ENCODE measurements at places on chromosomes 16 and 17.

- DNase-seq = peak; percentile 91
Measured at GRCh38 chr17:40547079-40547784, 18.0 kb downstream of the CCR7 start.

GRCh38 chr17:72775919-72776318, 316.6 kb downstream of the SLC39A11 start:
- DNase-seq = no peak

GRCh38 chr16:25014500-25015147, 545 bp downstream of the ARHGAP17 start:
- no peak for DNase-seq

GRCh38 chr17:32927724-32928585, at the start of gene TMEM98:
TSS of gene TMEM98 (plus strand) at chr17:32928153. CDS start at chr17:32931529, 3,376 bp downstream.
- DNase-seq = no peak

GRCh38 chr17:40303708-40304551, 5.0 kb upstream of the RARA start:
- DNase-seq = peak; percentile 41

- DNase-seq = no peak
Measured at GRCh38 chr16:67284699-67285646, 5.6 kb downstream of the PLEKHG4 start.

- no peak for DNase-seq
Measured at GRCh38 chr17:27384261-27384701, 72.0 kb upstream of the KSR1 start.

- no peak for DNase-seq
Measured at GRCh38 chr17:57868007-57868909, 18.4 kb upstream of the MRPS23 start.

DNA sequence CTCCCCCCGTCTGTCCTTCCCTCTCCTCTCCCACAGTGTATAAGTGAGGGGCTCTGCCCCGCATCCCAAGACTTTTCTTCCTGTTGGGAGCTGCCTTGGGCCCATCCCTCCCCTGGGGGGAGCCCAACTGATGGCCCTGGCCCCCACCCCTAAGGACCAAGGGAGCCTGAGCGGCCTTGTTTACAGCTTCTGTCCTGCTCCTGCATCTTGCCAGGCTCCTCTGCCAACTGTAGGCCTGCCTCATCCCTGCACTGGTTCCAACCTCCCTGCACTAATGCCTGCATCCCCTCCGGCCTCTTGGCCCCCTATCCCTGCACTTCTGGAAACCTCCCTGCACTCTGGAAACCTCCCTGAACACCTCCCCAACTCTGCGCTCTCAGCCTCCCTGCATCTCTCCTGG, 1.4 kb upstream of the PAGR1 start:
- no peak for DNase-seq

DNA sequence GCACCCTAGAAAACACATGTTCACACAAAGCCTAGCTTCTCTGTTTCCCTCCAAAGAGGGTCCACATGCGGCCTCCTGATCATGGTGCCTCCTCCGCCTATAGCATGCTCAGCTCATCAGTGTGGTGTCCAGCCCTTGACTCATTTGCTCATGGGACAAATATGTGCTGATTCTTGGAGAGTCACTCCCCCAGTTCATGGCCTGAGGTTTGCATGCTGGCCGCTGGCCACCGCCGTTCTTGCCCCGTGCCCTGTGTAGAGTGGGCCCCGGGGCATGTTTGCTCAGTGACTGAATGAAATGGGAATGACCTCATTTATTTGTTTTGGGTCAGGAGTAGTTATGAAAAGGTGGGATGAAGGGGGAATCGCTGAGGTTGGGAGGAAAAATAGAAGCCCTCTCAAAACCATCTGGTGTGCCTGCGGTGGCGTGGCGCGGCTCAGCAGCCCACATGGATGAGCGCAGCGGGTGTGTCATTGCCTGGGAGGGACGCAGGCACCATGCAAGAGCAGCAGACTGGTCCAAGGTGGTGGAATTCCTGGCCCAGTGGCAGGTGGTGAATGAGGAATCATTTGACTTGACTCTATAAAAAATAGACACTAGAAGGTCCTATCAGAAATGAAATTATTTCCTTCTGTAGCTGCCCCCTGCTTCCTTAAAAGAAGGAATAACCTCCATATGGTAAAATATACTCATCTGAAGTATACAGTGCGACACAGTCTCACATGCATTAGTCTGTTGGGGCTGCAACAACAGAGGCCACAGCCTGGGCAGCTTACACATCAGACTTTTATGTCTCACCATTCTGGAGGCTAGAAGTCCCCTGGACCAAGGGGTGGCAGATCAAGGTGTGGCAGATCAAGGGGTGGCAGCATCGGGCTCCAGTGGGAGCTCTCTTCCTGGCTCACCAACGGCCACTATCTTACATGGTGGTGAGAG, 31.7 kb downstream of the CRISPLD2 start:
- no peak for DNase-seq
